Globus pallidus (tissue), 1 donor: ENCODE measurements at places on chromosomes 7 and 10.

DNA sequence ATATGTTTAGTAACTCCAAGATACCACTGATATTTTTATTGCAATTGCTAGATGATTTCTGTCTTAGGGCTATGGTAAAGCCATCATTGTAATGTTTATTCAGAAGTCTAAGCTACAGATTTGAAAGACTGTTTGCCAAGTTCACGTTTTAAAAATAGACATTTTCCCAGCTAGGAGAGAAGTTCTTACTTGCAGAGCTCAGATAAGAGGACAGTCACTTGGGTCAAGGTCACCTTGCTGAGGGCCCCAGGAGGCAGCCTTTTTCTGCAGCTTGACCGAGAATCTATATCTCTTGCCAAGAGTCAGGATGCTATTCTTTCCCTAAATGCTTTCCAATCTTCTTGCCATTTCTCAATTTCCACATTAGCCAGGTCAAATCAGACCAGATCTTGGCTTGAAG, 1011.2 kb downstream of the KCNMA1 start:
- DNase-seq, result no peak

DNA sequence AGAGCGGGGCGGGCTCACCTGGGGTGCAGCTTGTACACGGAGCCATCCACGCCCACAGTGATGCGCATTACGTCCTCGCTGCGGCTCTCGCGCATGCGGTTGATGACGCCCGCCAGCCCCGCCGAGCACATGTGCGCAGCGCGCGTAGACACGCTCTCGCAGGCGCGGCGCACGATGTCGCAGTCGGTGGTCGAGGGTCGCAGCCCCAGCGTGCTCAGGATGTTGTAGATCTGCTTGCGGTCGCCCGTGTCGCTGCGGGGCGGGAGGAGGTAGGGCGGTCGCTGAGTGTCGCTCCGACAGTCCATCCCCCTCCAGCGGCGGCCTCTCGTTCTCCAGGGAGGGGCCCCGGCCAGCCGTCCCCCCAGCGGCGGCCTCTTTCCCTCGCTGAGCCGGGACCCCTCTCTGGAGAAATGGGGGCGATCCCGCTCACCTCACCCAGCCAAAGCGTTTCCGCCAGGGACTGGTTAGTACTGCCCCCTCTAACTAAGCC, 4.4 kb upstream of the MYL7 start:
- no peak for DNase-seq

GRCh38 chr7:149126662-149127266, 640 bp upstream of the ZNF425 start:
- DNase-seq, result peak; percentile 49

GRCh38 chr7:114940220-114940619, 18.3 kb downstream of the MDFIC start:
- DNase-seq, result no peak

DNA sequence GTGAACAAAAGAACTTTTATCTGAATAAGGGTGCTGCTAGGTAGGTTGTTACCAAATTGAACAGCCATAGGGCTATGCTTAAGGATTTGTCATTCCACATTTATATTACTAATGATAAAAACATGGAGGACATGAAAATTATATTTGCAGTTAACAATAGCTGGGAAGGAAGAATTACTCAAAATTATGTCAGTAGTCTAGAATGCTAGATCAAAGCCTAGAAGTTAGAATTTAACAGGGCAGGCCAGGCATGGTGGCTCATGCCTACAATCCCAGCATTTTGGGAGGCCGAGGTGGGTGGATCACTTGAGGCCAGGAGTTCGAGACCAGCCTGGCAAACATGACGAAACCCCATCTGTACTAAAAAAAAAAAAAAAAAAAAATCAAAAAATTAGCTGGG, 9.4 kb downstream of the STK17A start:
- no peak for DNase-seq

DNA sequence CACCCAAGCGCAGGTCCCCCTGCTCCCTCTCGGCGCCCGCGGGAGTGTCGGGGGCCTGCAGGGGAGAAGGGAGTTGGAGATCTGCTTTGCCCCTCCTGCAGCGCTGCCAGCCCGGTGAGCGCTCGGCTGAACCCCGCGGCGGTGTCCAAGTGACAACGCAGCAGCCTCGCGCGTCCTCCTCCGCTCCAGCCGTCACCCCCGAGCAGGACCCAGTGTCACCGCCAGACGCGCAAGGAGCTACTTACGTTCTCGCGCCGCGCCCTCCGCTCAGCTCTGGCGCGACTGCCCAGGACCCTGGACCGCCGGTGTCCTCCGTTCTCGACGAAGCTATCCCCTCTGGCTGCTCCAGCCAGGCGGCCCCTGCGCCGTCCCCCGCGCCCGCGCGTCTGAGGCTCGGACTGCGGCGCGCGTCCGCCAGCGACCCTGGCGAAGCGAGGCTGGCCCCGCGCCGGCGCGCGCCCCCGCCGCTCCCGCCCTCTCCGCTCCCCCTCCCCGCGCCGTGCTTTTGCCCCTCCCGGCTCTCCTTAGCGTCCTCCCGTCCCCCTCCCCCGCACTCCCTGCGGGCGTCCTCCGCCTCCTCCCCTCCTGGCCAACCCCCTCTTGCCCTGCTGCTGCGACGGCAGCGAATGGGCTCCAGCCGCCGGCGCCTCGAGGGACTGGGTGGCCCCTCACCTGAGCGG, at the start of gene NRCAM:
Gene NRCAM, minus strand, starts transcription at position 439 of the 680 bp plus-strand sequence. CDS start 216,372 bp downstream, outside the sequence.
- DNase-seq, result peak; percentile 61

- no peak for DNase-seq
Measured at GRCh38 chr7:108004220-108005142, 1.5 kb upstream of the LAMB1 start.

GRCh38 chr7:77894574-77895091, 96.1 kb downstream of the PHTF2 start:
- no peak for DNase-seq

- no peak for DNase-seq
Measured at GRCh38 chr7:27283558-27283957, 41.0 kb downstream of the EVX1 start.

GRCh38 chr7:30934732-30935568, 23.3 kb downstream of the AQP1 start:
- no peak for DNase-seq

DNA sequence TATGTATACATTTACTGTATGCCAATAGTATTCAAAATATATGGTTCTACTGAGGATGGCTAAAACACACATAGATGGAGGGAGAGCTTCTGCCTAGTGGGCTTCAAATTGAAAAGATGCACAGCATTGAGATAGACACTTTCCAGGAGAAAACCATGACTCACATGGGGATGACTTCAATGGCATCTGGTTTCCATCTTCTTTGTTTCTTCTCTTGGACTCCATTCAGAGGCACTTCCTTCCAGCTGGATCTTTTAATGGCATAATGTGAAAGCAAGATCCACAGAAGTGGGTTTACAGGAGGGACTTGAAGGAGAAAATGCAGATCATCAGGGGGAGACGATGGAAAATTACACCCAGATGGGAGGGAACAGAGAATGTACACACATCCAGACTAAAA, 84.9 kb downstream of the ZNF365 start:
- DNase-seq, result no peak

- DNase-seq, result no peak
Measured at GRCh38 chr7:16930946-16931345, 49.2 kb upstream of the AGR3 start.

DNA sequence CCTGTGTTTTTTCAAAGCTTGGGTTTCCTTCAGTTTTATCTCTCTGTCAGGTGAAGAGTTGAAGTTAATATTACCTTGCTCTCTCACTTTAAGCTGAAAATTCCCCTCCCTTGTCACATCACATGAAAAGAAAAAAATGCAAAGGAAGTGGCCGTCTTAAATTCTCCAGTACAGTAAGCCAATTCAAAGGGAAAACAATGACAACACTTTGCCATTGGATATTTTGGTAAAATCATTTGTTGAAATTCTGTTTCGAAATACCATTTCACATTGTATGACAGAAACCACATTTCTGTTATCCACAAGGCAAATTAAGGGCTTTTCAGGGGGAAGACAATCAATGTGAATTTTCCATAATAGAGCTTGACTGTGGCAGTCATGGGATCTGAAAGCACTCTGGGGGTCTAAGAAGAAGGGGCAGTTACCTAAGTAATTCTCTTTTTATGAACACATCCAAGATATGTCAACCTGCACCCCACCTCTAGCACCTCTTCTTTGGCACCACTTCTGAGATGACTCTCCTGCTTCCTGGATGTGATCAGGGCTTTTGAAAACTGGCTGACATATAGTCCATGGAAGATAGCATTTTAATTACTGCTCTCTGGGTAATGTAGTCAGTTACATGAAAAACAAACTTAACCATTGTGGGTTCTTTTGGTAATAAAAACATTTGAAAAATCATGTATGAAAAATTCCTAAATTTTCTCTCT, 63.8 kb downstream of the ENTPD1 start:
- no peak for DNase-seq

DNA sequence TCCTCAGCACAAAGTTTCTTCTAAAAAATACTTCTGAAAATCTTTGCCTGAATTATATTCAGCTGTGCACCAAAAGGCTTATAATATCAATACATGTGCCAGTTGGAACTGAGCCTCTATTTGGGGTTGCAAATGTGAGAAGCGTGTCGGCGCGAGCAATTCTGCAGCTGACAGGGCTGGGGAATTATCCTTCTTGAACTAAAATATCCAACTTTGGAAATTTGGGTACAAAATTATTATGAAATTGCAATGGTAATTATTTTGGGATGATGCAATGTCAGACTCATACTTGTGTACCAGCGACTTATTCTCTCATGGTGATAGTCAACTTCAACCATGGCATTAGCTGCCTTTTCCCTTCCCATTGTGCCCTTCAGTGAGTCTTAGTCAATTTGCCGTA, 507.0 kb upstream of the KLF6 start:
- DNase-seq, result no peak
